ENCODE measurements at places on chromosomes 12 and 14.

GRCh38 chr14:77111021-77111420 lies 13.0 kb downstream of the CIPC start:
- no peak for DNase-seq

GRCh38 chr12:131087991-131088700 lies 134.4 kb downstream of the ADGRD1 start:
- no peak for DNase-seq

DNA sequence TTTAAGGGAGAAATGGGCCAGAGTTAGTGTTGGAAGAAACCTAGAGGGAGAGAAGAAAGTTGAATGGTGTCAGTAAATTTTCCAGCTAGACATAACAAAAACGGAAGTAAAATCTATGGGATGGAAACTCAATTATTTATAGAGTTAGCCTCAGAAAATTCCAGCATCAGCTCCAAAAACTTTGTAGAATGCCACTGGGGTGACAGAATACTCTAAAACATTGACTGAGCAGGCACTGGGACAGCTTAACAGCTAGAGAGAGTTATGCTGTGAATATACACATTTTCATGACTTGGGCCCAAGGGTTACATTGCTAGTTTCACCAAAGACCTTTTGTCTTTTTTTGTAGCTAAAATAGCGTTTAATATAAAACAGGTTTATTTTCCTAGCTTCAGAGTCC lies 226.3 kb downstream of the PHLDA1 start:
- DNase-seq, result no peak

DNA sequence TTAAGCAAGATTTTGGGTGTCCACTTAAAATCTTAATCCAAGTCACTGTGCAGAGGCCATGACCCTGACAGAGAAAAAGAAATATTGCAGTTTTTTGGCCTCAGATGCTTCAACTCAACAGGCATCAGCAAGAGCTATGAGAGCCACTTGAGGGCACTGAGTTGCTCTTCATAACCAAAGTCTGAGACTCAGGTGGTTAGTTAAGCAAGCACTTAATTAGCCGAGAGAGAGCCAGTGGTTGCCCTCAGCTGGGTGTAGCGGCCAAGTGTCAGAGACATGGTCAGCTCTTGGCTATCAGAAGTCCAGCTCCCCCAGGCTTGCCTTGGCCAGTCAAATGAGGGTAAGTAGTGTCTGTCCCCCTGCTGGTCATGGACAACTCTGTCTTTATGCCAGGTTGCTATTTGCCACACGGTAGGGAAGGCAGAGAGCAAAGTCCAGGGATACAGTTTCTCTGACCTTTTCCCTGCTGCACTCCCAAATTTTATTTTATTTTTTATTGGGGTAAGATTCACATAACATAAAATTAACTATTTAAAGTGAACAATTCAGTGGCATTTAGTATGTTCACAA lies 9.0 kb upstream of the KRT71 start:
- DNase-seq, result no peak

GRCh38 chr14:49733836-49734235 lies 34.1 kb upstream of the KLHDC2 start:
- DNase-seq, result no peak

Data from stimulated activated CD8-positive, alpha-beta memory T cell treated with anti-CD3 and anti-CD28 coated beads, Interleukin-12 subunit alpha, Interleukin-12 subunit beta, amount 100 ng/mL, for 4 hours (primary cell).